Brain microvascular endothelial cell (primary cell): ENCODE measurements at places on chromosomes 1 and 21.
A peak's percentile ranks its signal among the peaks of the same experiment; 100 is the strongest.

DNA sequence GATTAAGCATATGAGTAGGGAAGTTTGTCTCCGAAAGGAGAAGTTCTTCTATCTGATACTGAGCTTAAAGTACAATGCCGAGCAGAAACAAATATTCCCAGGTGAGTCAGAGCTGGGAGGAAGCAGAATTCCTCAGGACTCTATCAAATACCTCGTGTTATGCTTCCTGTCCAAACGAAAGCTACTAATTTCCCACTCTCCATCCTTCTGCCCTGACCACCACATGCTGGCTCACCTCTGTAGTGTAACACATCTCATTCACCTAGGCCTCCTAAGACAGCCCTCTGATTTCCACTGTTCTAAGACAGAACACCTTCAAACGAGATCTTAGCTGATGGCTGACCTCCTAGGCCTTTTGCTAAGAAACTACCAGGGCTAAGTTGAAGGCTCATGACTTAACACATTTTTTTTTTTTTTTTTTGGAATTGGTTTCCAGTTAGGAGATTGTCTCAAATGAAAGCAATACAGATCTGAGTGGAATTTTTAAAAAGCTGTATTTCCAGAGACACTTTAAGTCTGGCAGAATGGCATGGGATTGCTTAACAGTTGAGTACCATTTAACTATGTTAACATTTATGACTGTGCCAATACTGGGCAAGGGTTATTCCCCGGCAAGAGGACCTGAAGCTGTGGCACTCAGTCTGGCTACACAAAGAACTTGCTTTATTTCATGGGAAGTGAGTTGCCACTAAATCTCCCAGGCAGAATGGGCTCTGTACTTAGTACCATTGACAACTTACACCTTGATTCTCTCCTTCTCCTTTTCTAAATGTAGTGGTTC lies 583.4 kb downstream of the DPYD start:
- no peak for DNase-seq

DNA sequence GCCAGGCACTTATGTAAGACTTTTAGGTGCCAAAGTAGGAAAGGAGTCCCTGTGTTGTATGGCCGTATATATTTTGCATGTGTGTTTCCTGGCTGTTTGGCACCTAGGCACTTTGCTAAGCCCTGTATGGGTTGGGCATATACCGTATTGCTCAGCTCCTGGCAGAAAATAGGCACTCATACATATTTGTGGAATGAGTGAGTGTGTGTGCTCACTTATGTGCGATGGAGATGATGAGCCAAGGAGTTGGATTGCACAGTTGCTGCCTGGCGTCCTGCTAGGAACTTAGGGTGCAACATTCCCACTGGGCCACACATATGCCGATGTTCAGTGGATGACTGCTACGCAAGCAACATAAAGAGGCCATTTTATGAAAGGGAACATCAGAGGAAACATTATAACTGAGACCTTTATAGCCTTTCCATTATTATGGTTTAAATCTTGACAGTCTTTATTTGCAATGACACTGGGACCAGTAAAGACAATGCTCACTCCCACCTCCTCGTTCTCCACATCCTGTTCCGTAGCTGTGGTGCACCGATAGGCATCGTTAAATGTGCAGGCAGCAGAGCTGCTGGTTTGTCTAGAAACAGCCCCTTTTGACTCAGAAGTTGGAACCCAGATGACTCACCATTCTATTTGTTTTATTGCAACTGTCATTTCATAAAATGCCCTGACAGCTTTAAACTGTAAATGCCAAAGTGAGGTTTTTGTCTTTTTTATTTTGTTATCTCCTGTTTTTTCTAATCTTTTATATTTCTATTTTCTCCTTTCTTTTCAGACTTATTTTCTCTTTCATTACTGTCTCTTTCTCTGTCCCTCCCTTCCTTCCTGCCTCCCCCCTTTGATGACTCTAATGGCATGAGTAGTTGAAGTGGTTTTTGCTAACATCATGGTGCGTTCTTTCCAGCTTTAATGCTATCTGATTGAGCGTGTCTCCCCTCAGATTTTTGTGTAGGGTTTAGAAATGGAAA lies 36.1 kb downstream of the PEX14 start:
- DNase-seq = peak; percentile 79

DNA sequence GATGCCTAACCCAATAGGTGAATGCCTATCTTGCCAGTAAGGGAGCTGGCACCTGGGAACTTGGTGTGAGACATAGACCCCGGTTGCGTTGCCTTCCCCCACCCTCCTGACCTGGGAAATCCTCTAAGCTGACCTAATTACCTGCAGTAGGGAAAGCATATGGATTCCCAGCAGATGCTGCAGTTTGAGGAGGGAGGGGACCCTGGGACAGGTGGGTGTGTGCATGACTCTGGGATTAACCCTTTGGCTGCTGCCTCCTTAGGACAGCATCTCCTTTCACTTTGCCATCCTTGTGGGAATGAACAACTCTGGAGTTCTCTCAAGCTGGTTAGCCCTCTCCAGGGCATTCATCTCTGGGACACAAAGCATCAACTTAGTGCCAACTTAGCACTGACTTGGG lies 16.4 kb upstream of the NFASC start:
- no peak for DNase-seq

DNA sequence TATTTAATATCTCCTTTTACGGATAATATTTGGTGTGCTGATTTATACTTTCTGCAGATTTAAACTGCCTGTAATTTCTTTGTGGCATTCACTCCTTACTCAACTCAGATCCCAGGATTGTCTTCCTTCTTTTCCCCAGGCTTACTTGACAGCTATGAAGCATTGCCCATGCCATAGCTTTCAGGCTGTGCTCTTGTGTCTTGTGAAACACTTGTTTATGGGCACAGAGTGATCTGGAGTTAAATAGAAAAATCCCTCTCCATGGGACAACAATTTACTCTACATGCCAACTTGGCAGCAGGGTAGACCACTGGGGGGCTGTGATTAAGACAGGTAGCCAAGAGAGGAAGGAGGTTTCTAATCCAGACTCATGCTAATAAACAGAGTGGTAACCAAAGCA lies 57.4 kb downstream of the PPP1R12B start:
- DNase-seq = no peak

- no peak for DNase-seq
Measured at GRCh38 chr1:17301767-17302166, 6.2 kb upstream of the PADI4 start.

GRCh38 chr21:17498586-17498985 lies 14.3 kb upstream of the CXADR start:
- DNase-seq = no peak

DNA sequence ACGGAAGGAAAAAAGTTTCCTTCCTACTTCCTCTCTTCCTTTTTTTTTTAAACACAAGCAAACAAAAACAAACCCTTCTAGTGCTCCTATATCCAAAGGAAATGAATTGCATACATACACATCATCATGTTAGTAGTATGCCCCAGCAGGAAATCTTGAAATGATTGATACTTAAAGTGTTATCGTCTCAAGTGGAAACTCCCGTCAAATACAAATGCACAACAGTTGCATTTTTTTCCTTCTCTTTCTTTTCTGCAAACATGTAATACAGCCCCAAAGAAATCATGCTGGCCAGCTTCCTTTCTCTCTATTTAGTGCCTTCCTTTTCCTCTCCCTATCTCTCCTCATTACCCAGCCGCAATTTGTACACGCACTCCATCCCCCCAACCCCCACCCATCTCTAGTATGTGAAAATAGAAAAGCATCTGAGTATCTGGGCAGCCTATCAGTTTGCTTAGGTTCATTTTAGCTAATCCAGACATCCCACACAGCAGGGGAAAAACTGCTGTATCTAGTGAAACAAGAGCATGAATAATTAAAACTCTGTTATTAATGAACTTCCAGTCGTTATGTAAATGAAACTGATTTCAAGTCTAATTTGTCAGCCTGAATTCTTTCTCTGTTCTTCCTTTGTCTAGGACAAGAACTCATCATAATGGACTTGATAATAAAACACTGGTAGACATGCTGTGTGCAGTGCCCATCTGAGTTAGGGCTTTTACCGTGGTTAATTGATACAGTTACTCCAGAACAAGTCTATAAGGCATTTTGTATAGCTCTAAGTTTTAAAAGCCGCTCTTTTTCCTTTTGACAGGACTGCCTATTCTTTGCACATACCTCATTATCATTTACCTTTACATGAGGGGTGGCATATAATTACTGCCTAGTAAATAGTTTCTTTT lies 336.5 kb upstream of the ADGRL2 start:
- no peak for DNase-seq

GRCh38 chr1:77378723-77379535 lies 97.1 kb downstream of the AK5 start:
- no peak for DNase-seq

DNA sequence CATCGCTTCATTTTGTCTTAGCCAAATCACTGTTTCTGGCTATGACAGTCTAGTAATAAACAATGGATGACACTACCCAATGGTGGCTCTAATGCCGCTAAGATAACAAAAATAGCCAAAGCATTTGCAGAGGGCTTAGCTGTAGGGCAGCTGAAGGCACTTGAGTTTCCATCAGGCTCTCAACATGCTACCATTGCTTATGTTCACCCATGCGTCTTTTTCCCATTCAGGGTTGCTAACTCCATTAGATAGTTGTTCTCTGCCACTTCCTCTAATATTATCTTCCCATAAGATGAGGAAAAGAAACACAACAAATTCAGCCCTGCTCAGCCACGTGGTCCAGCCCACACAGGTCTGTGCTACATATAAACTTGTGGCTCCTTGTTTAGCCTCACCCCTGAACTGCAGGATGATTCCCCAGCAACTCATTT lies 159.6 kb downstream of the TOMM20 start:
- no peak for DNase-seq

DNA sequence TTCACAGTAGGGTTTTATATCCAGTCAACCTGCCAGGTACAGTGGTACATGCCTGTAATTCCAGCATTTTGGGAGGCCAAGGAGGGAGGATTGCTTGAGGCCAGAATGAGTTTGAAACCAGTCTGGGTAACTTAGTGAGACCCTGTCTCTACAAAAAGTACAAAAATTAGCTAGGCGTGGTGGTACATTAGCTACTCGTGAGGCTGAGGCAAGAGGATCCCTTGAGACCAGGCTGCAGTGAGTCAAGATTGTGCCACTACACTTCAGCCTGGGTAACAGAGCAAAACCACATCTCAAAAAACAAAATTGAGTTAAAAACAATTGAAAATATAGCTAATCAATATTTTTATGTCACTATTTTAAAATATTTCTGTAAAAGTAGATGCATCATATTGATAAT lies 33.2 kb downstream of the DDI2 start:
- no peak for DNase-seq

DNA sequence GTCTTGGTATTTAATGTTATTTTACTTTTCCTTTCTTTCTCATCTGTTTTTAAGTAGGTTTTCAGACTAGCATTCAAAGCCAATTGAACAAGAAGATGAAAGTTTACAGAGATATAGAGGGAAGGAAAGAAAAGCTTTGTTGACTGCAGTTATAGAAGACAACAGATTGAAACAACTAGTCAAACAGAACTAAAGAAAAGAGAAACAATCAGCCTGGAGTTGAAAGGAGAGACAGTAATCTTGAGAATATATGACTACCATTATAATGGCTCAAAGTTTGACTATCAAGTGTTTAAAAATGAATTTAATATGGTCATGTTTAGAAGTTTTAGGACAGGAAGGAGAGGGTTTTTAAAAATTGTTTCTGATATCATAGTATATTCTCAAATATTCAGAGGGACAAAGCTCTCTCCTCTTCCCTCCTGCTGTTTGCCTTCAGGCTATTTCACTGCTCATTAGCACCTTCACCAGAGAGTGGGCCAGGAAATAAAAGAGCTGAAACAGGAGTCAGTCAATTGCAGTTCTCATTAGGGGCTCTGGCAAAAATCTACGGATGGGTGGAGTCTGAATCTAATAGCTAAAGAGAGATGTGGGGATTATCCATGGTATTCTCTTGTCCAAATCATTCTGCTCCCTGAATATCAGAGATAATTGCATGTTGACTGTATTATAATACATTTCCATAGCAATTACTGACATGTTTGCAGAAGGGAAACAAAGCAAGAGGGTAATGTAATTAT lies 577.8 kb downstream of the BRINP3 start:
- DNase-seq = no peak

DNA sequence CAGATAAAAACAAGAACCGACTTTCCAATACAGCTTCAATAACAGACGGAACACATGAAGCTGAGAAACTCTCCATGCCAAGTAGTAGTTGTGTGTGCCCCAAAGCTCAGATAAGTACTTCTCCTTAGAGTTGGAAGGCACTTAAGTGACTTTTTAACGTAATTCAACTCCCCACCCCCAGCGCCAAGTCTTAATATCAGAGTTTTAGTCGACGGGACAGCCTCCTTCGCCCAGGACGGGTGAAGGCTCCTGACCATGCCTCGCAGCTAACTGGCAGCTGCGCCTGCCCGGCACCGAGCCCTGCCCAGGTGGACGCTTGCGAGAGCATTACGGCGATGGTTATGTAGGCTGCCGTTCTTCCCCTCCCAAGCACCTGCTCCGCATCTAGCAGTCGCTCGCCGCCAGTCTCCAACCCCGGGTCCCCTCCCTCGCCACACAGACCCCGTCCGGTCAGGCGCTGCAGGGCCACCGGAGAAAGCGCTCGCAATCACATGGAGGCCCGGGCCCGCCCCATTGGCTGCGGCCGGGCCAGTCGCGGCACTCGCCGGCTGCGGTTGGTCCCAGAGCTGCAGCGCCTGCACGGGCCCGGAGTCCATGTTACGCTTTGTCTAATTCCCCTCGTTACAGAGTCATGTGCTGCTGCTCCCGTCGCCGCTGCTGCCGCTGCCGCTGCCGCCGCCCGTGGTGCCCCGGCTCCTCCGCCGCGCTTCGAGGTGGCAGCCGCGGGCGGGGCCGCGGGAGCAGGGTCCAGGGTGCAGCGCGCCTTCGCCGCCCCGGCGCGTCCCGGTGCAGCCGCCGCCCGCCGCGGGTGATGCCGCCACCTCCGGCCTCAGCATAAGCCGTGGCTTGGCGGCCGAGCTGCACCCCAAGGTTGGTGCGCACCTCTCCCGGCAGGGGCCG lies at the start of gene LRRC8D:
Gene LRRC8D (plus strand): TSS at position 611 of the 900 bp plus-strand sequence. CDS start 112,037 bp downstream, outside the sequence.
- peak; percentile 71 for DNase-seq

DNA sequence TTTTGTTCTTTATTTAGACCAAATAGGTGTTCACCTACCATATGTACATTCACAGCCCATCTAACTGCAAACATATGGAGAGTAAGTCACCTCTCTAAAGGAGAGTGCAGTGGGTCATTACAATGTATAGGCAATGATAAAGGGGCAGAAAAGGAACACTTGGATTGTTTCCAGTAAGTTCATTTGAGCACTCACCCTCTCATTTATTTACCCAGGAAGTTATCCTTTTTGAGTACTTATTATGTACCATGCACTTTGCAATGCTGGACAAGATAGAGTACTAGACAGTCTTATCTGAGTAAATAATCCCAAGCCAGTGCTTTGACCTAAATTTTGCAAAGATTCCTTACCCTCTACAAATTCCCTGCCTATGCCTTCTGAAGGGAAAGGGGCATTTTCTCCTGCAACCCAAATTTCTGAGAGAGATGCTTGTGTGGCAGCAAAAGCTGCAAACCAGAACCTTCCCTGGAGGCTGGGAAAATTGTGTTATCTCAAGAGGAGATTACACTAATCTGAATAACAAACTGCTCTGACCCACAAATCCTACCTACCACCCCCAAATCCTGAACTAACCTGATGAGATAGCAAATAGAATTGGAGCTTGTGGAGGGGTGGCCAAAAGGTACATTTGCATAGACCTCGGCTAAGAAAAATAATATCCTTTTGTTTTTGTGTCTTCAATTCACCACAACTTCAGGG lies 18.6 kb upstream of the RGS8 start:
- DNase-seq = no peak
